SK-N-DZ (cell line): ENCODE measurements at places on chromosomes 13 and 19.

- DNase-seq: no peak
Measured at GRCh38 chr13:99287551-99287950, 19.6 kb downstream of the GPR183 start.

DNA sequence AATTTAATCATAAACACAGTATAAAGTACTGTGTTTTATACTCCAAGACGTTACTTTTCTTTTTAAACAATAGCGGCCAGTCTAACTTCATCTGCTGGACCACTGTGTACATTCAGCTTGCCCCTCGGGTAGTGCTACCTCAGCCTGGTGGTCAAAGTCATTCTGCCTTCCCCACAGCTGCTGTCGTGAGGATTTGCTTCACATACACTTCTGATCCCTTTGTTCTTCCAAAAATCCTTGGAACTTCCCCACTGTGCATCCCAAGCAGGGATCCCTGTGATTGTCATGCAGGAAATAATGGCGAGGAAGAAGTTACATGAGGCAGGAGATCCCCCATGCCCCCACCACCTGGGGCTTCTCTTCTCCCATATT is 234.9 kb upstream of the STARD13 start:
- no peak for DNase-seq

GRCh38 chr13:91132381-91132780 is 215.1 kb upstream of the MIR17HG start:
- DNase-seq: no peak

- DNase-seq: no peak
Measured at GRCh38 chr13:113610266-113610665, 25.7 kb downstream of the TFDP1 start.

- no peak for DNase-seq
Measured at GRCh38 chr13:27423333-27423732, 1.1 kb upstream of the GTF3A start.

GRCh38 chr13:101417043-101417406 is 717 bp upstream of the NALCN start:
- peak; percentile 45 for DNase-seq

DNA sequence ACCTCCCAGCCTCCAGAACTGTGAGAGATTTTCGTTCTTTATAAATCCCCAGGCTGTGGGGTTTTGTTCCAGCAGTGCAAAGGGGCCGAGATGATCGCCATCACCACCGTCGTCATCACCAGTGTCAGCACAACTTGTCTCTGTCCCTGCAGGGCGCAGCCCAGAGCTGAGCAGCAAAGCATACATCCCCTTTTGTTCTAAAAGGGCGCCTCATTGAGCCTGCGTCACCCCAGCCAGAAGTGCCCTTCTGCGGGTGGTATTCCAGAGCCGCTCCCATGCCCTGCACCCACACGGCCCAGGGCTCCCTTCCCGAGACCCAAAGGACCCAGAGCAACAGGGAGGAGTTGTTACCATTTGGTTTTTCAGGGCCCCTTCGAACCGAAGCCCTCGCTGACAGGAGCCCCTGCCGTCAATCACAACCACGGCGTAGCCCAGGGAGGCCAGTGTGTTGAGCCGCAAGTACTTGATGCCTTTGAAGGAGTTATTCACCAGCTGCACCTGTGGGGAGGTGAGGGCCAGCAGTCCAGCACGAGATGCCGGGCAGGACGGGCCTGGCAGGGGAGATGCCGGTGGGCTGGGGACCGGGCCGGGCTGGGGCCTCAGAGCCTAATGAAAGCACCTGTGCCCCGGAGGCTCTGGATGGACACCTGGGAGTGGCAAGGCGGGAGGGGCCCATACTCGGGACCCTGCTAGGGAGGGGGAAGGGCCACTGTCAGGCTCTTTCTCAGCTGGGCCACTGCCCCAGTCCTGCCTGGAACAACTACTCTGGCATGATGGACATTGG is 14.4 kb upstream of the MYDGF start:
- DNase-seq: no peak

DNA sequence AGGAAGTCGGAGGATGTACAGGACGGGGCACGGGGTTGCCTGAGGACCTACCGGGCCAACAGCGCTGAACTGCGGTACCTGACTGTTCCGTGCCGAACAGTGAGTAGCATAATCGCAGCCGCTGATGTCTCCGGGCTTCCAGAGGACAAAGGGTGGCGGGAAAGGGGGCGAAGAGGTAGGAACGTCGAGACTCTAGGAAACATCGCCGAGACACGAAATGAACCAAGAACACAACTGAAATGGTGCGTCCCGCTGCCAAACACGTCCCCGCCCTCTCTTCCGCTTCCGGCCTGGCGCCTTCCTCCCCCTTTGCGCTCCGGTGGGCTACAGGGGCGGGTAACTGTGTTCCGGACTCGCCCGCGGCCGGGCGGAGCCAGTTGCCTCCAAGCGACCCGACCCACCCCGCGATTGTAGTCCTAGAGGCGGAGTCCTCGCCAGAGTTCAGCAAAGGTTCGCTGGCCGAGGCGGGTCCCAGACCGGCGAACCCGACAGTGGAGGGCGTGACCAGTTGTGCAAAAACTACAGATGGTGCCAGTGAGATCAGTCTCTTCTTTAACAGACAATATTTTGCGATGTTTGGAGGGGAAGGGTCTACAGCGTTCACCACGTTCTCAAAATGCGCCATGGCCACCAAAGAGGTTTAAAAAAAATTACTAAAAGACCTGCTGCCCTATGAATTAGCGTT is at the start of gene MRPS31:
Gene MRPS31, minus strand, starts transcription at position 257 of the 685 bp plus-strand sequence. Its CDS starts 54 bp downstream, at position 203.
- peak; percentile 93 for DNase-seq

GRCh38 chr13:74158028-74158427 is 23.8 kb upstream of the KLF12 start:
- DNase-seq: no peak

DNA sequence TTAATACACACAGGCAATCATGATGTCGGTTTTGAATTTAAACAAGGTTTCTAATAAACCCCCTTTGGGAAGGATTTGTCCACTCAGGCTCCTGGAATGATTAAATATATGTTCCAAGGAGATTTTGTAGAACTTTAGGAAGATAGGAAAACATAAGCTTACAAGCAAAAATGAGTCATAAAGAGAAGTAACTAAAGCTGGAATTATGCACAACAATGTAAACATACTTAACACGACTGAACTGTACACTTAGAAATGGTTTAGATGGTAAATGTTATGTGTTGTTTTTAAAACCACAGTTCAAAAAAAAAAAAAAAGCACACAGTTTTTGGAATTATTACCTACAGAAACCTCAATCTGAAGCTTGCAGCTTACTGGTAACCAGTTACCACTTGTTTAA is 304.4 kb downstream of the NALCN start:
- DNase-seq: no peak
